CD4-positive, alpha-beta T cell treated with Interleukin-6 at 100 ng/mL for 8 hours (primary cell): ENCODE measurements at places on chromosomes 16 and 17.

GRCh38 chr16:26134588-26134987 is 442.8 kb downstream of the HS3ST4 start:
- DNase-seq: no peak

GRCh38 chr16:50635505-50636392 is 45.4 kb downstream of the SNX20 start:
- DNase-seq: no peak

DNA sequence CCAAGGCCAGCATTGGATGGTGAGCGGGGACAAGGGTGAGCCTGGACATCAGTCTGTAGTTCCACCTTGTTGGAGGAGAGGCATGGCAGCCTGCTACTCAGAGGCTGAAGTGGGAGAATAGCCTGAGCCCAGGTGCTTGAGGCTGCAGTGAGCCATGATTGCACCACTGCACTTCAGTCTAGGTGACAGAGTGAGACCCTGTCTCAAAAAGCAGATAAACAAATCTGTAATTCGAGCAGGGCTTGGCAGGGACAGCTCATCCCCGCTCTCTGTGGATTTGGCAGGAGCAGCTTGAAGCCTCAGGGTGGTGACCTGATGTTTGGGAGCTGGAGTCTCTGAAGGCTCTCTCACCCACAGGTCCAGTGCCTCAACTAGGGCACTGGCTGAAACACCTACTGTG is 38.6 kb upstream of the ZCCHC14 start:
- no peak for DNase-seq

DNA sequence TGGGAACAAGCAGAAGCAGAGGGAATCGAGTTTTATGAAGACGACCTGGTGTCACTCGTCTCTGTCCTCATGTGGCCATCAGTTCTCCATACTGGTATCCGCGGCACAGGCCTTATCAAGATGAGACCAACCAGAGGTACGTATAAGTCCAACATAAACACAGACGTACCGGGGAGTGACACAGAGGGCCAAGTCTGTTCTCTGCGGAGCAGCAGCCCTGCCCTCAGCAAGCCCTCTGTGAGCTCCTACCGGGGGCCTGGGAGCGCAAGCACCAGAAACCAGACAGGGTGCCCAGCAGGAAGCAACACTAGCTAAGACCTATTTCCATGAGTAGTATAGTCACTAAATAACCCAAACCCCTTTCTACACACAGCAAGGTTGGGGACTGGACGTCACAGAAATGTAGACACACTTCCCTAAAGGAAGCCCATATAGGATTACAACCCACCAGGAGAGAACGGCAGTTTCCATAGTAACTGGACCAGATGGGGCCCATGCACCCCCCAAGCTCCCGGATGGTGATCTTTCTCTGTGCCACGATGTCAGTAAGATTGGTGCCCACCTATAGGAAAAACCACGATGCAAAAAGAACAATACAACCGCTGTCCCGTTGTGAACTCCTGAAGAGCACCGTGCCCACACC is 911 bp downstream of the ARL16 start:
- DNase-seq: no peak
